Activated naive CD8-positive, alpha-beta T cell treated with anti-CD3 and anti-CD28 coated beads for 36 hours (primary cell): ENCODE measurements at places on chromosomes 4 and X. TPM values are rescaled to one million over a fixed set of nuclear protein-coding genes. Genes with fewer than 3 reads are reported as not detected.
A peak's percentile ranks its signal among the peaks of the same experiment; 100 is the strongest.

The CLIC2 gene
- 0.18 TPM for total RNA-seq

DNA sequence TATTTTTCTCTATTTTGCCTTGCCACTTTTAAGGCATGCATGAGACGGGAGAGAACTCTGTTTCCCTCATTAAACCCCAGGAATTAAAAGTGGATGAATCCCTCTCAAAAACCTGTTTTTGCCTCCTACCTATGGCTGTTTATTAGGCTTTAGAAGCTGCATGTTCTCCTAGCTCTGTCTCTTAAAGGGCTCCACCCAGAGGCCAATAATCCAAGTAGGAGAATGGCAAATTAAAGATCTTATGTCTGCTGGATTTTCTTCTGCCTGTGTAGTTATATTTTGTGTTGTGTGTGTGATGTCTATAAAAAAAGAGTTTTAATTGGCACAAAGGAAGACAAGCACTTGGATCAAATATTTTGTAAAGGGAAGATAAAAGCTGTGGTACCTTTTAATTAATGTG, 32.4 kb downstream of the MAGEC1 start:
- no peak for DNase-seq

The AMOT gene
- 2.3 TPM for total RNA-seq

DNA sequence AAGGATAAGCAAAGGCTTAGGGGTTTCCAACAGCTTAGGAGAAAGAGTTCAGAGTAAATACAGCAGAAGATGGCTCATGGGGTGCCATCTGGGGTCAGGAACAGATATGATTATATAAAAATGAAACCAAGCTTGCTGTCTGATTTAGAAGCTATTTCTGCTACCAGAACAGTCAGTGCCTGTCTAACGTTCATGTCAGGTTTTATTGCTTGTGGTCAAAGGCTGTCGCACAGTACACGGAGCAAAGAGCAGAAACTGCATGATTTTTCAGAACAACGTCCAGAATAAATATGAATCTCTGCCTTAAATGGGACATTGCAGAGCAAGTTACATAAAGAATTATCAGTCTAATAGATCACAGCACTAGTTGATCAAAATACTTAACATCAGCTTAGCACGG, 17.4 kb downstream of the CETN2 start:
- no peak for DNase-seq

DNA sequence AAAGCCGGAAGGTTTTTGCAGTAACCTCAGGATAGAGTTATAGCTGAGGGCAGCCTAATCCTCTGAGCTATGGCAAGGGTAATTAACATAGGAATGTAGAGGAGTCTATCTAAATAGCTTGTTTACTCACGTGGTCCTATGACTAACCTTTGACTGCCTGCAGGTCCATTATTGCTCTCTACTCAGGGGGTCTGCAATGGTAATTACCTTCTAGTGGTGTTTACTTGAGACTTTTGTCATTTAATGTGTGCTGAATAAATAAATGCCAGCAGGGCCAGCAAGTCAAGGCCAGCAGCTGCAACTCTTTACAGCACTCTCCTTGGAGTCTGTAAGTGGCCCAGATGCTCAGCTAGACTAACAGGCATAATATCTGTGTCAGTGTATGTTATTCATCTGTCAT, 212.7 kb upstream of the FMR1 start:
- no peak for DNase-seq

The MCUB gene
- total RNA-seq = 72.7 TPM

The ELF4 gene
- 17.3 TPM for total RNA-seq

GRCh38 chr4:166202991-166203390, 330.0 kb downstream of the TLL1 start:
- no peak for DNase-seq

The SLC6A8 gene
- 0.70 TPM for total RNA-seq

DNA sequence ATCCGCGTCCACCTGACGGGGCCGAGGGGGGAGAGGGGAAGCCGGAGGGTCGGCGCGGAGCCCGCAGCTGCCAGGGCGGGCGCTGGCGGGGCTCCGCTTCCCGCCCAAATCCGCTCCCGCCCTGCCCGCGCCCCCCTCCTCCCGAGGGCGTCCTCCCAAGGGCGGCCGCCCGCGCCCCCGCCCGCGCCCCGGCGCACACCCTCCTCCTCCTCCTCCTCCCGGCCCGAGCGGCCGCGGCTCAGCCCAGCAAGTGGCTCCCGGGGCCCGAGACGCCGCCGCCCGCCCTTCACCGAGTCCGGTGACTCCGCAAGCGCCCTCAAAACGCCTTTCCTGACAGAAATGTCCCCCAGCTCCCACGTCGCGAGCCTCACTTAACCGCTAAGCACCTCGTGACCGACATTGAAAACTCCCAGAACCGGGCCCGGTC, 487 bp downstream of the HMGB2 start:
- DNase-seq = peak; percentile 41

The ABLIM2 gene
- total RNA-seq = 0.62 TPM

The DMRTC1B gene
- total RNA-seq = not detected
